ENCODE measurements at places on chromosomes 11 and 22.

DNA sequence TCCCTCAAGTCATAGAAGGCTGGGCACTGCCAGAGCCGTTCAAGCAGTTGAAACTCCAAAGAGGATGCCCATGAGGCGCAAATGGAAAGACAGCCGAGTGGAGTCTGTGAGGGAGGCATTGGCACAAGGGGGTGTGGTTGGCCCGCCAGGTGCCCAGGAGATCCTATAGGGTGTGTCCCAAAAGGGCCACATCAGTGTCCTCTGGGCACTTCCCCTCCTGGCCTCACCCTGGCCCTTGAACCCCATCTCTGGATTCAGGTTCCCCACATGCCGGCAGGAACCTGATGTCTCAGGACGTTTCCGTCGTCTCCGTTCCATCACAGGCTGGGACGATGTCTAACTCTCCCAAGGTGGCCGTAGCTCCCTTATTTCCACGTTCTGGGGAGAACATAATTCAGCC is 54.3 kb downstream of the SBF1 start:
- DNase-seq = no peak

DNA sequence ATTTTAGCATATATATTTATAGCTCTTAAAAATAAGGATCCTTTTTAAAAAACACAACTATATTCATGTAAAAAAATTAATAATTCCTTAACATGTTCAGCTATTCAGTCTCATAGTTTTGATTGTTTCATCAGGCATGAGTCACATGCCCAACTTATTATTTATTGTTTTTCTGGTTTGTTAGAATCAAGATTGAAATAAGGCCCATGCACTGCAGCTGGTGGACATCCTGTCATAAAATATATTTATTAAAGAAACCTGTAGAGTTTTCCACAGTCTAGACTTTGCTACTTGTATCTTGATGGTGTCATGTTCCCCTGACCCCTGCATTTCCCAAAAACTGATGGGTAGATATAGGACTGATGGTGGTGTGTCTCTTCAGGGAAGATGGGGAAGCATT is 77.4 kb downstream of the PARVA start:
- DNase-seq = no peak

DNA sequence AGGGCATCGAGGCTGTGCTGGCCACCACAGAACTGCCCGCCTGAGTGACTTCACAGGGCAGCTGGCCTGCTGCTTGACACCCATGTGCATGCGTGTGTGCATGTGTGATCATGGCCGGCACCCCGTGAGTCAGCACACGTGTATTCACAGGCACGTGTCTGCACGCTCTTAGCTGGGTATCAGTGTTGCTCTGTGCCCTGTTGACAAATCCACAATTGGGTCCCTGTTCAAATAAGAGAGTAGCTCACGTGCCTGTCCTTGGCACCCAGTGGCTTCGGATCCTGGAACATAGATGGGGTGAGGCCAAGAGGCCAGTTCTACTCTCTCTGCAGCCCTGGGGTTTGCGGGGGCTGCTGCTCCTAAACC is 14.0 kb downstream of the B3GAT1 start:
- DNase-seq = no peak

GRCh38 chr22:30235687-30236170 is 10.8 kb downstream of the LIF start:
- no peak for DNase-seq

Measured in NCI-H1048 (cell line).